T-cell (primary cell): ENCODE measurements at places on chromosomes 1 and 21. TPM values are rescaled to one million over a fixed set of nuclear protein-coding genes. Genes with fewer than 3 reads are reported as not detected.

The FAAH gene
- total RNA-seq = 10.0 TPM

The MNDA gene
- 1.2 TPM for total RNA-seq

The OR6K6 gene
- total RNA-seq = not detected

The ADGRL4 gene
- total RNA-seq = not detected

DNA sequence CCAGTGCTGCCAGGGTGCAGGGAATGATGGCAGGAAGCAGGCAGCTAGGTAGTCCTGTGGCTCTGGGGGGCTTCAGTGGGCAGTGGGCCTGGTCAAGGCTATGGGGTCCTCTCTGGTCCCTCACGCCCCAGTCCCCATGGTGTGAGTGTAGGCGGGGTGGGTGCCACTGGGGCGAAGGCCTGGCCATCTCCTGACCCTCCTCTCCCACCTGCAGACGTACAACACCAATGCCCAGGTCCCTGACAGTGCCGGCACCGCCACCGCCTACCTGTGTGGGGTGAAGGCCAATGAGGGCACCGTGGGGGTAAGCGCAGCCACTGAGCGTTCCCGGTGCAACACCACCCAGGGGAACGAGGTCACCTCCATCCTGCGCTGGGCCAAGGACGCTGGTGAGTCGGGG lies 53.7 kb downstream of the ALPL start:
- no peak for DNase-seq

GRCh38 chr1:40901886-40902852 lies 40.0 kb upstream of the CITED4 start:
- DNase-seq = no peak

GRCh38 chr1:203765029-203765837 lies at the start of gene LAX1:
TSS of gene LAX1 (plus strand) at chr1:203765183. CDS start at chr1:203765566, 383 bp downstream.
- peak; percentile 68 for DNase-seq

- DNase-seq = no peak
These were observed 351.1 kb downstream of the CAMTA1 start for GRCh38 chr1:7136166-7136953.

GRCh38 chr1:8679395-8679800 lies 138.0 kb downstream of the RERE start:
- no peak for DNase-seq

GRCh38 chr1:3510136-3510955 lies 55.9 kb downstream of the ARHGEF16 start:
- DNase-seq = no peak

DNA sequence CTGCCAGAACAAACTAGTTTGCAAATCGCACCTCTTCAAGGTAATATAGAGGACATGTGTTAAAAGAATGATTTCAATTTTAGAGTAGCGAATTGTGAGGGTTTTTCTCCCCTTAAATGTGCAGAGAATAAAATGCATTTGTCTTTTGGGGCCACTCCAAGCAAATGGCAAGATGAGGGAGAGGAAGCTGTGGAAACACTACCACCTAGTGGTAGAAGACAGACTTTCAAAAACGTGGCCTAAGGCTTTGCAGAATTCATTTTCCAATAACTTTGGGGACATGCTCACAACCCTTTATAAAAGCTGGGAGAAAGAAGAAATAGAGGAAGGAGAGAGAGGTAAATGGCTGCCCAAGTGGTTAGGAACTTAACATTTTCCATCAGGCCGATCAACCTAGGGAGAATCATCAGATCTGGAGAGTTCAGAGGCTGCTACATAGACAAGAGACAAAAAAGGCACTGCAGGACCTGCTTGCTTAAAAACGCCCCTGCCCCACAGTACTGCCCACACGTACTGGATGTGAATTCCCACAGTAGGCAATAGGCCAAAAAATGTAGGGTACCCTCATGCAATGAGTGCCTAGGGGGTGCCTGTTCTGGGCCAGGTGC lies 15.7 kb upstream of the RCAN1 start:
- peak; percentile 26 for DNase-seq

GRCh38 chr1:57036641-57037579 lies 71.1 kb upstream of the C8B start:
- no peak for DNase-seq

GRCh38 chr21:46003575-46004007 lies 22.0 kb downstream of the COL6A1 start:
- DNase-seq = no peak

DNA sequence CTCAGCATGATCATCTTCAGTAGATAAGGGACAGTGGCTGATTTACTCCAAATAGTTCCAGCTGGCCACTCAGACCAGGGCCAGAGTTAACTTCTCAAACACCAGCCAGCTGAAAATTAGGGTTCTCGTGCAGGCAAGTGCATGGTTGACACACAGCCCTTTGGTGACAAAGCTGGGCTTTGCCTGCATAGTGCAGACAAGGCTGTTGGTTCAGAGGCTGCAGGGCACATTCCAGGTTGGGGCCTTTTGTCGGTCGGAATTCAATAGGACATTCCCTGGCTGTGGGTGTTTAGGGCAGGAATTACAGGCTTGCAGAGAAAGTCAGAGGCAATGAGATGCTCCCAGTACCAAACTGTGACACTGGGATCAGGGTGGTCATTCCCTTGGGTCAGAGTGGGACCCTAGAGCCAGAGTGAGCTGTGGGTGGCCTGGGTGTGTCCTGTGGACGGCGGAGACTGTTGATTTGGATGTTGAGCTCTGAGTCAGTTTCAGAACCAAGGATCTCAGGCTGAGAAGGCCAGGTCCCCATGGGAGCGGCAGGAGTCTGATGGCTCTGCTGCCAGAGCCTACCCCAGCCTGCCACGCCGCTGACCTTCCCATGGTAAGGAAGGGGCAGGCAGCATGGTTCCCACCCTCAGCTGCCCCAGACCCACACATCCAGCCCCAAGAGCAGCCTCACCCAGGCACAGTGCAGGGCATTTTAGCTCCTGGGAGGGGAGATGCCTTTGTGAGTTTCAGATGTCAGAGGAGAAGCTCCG lies 56.2 kb downstream of the STUM start:
- no peak for DNase-seq

GRCh38 chr1:153465811-153466636 lies 5.6 kb upstream of the S100A7 start:
- DNase-seq = peak; percentile 58

DNA sequence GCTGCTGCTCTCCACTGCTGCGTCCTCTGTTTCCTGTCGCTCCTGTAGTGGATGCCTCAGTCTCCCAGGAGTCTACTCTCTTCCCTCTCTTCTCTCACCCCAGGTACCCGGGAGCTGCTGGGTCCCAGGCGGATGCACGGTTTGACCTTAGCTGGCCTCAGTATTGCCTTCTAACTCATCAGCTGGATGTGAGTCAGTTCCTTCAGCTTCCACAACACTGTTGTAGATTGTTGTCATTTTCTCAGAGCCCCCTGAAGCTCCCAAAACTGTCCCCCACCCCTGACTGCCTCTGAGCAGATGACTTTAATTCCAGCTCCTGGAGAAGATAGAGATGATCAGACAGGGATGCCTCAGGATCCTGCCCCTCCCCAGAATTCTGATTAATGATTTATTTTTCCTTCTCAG lies 7.2 kb downstream of the CNIH3 start:
- DNase-seq = no peak
